ENCODE measurements at places on chromosomes 5 and 9. TPM values are rescaled to one million over a fixed set of nuclear protein-coding genes. Genes with fewer than 3 reads are reported as not detected.

Gene PDE8B
- total RNA-seq, result 5.6 TPM

Gene CCDC192
- not detected for total RNA-seq

Gene KIF4B
- 0.63 TPM for total RNA-seq

Gene KCNN2
- 19.1 TPM for total RNA-seq

Gene C9orf153
- 1.3 TPM for total RNA-seq

Gene ZDHHC21
- 62.0 TPM for total RNA-seq

Gene GPRIN1
- 113 TPM for total RNA-seq

Gene IL9
- not detected for total RNA-seq

Gene PCA3
- 1.6 TPM for total RNA-seq

Gene NDUFS6
- total RNA-seq, result 7.2 TPM

Gene OGN
- total RNA-seq, result 1.6 TPM

Gene IL13
- not detected for total RNA-seq

Gene HTR4
- 0.31 TPM for total RNA-seq

Gene MEIKIN
- total RNA-seq, result not detected

Gene FOXD4L3
- not detected for total RNA-seq

Gene HRH2
- 8.8 TPM for total RNA-seq

Gene FOXD4L5
- total RNA-seq, result 0.31 TPM

Gene TIFAB
- not detected for total RNA-seq

Gene ANGPTL2
- 1.9 TPM for total RNA-seq

Gene FCN2
- not detected for total RNA-seq

Gene STPG3
- total RNA-seq, result not detected

Gene ENHO
- total RNA-seq, result 27.5 TPM

Gene CCL27
- not detected for total RNA-seq

Gene DHX29
- 51.0 TPM for total RNA-seq
